ENCODE measurements at places on chromosomes 3 and 15. TPM values are rescaled to one million over a fixed set of nuclear protein-coding genes. Genes with fewer than 3 reads are reported as not detected.

DNA sequence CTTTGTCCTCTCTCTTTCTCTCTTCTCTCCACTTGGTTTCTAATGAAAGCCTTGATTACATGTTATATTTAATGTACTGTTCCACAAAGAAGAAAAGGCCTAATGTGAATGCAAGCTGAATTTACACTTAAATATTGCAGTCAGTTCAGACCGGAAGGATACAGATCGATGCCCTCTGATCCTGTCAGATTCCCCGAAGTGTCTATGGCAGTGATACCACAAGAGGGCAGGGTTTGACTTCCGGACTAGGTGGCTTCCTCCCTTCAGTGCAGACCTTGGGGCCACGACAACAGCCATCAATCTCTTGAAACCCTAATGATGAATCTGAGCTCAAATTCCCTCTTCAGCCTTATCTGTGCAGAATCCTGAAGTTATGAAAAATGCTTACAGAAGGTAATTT, 29.5 kb downstream of the AGTR1 start:
- no peak for DNase-seq

DNA sequence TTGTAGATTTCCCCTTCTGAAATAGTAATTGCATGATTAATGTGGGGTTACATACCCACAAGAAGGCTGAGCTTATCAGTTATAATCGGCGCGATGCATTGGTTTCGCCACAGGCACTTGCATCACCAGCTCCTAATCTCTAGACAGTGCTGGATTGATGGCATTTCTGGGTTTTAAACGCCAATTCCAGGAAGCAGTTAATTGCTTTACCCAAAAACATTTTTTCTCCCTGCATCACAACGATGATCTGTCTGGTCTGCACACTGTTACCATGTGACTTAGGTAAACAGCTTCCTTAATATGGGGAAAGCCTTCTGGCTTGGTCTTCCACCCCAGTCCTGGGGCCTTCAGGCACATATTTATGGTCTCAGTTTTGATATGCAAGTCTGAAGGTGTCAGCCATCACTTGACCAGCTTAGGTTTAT, 70.0 kb upstream of the HEG1 start:
- DNase-seq: no peak

DNA sequence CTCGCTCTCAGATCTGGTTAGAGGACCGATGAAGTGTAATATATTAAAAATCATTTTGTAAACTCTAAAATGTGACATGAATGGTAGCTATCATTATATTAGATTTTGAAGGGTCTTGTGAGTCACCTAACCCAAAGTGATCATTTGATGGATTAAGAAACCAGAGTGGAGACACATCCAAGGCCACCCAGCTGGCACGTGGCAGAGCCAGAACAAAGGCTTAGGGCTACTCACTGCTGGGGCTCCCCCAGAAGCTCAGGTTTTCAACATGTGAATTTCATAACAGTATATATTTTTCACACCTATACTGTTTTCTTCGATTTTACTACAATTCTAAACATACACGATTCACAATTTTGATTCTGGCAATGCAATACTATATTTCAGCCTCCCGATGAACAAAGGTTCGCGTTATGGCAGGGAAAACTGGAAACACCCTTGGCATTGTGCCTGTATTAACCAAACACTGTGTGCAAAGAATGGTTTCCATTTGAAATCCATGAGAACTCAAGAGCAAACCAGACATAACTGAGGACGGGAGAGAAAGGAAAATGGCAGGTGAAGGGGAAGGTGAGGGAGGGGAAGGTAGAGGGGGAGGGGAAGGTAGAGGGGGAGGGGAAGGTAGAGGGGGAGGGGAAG, 88.9 kb downstream of the ADAMTS17 start:
- peak; percentile 8 for DNase-seq

- no peak for DNase-seq
Measured at GRCh38 chr3:156760333-156760732, 65.8 kb upstream of the LEKR1 start.

DNA sequence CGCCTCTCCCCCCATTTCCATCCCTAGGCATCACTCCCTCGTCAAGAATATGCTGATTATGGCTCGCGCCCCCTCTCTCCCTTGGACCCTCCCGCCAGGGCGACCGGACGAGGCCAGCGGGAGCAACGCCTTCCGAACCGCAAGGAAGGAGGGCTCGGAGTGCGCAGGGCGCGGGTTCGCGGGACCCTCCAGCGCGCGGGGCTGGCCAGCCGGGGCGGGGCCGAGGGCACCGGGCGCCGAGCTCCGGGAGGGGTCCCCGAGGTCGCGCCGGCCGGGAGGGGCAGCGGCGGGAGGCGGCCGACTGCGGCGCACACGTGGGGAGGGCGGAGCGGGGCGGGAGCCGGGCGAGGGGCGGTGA, 483 bp downstream of the EHD4 start:
- peak; percentile 92 for DNase-seq

DNA sequence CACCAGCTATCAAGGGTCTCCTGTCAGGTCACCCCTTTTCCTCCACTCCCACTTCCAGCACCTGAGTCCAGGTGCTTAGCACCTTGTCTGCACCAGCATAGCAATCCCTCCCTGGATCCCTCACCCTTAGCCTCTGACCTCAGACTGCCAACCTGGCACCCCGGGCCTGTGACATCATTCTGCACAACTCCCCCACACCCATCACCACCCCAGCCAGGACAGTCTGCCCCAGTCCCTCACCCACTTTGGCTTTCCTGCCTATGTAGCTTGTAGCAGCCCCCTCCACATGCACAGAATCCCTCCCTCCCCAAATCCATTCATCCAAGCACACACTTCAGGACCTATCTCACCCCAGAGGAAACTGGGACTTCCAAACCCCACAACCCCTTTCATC, 819 bp upstream of the PLXNB1 start:
- no peak for DNase-seq

DNA sequence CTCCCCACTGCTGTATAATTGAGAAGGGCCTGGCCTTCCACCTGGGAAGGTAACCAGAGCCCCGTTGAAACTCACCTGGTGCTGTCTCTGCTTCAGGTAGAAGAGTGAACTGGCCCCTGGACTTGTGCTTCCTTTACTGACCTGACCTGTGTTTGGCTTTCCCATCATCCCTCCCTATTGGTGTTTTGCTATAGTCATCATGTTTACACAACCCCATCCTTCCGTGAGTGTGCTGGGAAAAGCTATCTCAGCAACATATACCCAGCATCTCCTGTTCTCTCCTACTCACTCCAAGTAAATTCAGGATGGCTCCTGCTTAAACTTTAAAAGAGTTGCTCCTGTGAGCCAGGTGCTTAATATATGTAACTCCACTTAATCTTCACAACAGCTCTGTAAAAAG, 77.2 kb upstream of the TSC22D2 start:
- DNase-seq: no peak

DNA sequence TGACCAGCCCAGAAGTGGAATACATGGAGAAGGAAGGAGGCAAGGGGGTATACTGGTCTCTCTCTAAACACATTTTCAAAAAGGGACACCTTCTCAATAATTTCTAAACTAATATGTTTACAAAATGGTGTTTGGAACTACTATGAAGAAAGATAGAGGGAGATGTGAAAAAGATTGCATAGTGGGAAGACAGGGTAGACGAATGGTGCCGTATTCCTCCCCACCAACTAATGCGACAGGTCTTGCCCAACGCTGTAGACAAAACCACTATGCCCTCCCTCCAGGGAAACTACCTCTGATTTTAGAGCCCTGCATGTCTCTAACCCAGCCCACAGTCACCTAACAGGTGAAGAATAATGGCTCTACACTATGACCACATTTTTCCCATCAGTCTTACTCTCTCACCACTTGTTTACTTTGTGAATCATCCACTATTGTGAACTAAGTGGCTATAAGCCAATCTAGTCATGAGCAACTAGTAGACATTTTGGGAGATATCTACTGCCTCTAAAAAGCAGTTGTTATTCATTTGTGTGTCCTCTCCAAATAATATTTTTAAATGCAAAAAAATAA, 108.2 kb upstream of the UBE2E2 start:
- no peak for DNase-seq

- DNase-seq: no peak
Measured at GRCh38 chr3:196757876-196758739, 18.5 kb downstream of the PAK2 start.

- no peak for DNase-seq
Measured at GRCh38 chr3:192578729-192579128, 148.6 kb downstream of the FGF12 start.

DNA sequence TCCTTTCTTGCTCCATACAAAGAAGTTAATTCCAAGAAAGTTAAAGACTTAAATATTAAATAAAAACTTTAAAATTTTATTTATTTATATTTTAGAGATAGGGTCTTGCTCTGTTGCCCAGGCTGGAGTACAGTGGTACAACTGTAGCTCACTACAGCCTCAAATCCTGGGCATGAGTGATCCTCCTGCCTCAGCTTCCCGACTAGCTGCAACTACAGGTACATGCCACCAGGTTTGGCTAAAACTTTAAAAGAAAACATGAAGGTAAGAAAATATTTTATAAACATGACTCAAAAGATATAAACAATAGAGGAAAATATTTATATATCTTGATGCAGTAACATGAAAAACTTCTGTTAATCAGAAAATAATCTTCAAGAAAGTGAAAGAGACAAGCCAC, 33.2 kb downstream of the ADIPOQ start:
- no peak for DNase-seq

DNA sequence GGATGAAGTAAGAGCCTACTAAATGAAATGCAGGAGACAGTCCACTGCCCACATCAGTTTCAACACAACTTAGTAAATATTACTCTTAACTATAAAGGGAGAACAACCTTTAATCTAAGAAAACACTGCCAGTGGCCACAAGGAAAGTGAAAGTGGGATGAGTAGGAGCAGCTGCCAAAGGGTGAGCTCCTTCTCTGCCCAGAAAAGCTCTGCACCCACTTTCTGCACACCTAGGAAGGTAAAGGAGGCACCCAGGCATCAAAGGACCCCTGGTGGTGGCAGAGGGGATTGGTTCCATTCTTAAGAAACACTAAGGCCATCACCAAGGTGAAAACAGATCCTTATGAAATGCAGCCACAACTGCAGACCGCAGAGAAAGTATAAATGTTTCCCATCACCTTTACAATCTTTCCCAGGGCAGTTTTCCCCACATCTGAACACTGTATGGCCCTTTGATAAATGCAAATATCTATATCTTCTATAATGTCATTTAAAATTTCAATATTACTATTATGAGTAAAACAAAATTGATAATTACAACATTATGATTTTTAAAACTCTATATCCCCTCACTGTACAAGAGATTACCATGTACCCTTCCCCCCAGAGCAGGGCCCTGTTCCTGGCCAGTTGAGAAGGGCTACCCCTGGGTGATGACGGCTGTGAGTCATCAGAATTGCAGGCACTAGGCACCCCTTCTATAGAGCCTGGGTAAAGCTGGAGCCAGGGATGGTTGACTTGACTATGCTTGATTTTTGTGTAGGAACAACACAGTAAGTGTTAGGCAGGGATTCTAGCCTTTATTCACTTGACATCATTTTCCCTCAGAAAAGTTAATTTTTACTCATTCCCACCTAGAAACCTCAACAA, 92.0 kb downstream of the SNRK start:
- DNase-seq: no peak

DNA sequence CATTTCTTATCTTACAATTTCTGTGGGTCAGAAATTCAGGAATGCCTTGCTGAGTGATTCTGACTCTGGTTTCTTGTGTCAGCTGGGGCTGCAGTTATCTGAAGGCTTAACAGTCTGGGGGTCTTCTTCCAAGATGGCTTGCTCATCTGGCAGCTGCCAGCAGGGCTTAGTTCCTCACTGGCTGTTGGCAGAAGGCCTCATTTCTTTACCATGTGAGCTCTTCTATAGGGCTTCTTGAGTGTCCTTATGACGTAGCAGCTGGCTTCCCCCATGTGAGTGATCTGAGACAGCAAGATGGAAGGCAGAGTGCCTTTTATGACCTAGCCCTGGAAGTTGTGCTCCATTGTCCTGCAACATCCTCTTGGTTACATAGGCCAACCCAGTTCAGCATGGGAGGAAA, 82.0 kb upstream of the PDZRN3 start:
- no peak for DNase-seq

Gene TXNRD3
- total RNA-seq: 7.6 TPM

Gene IL17RB
- total RNA-seq: 15.6 TPM

Gene RPP14
- total RNA-seq: 9.7 TPM

Gene CCR4
- total RNA-seq: 1.1 TPM

Gene SLC22A13
- total RNA-seq: not detected

Gene GLDN
- total RNA-seq: 21.3 TPM

Data from upper lobe of left lung (tissue), 6 donors.